ENCODE measurements at places on chromosomes 13 and 19. TPM values are rescaled to one million over a fixed set of nuclear protein-coding genes. Genes with fewer than 3 reads are reported as not detected.
A peak's percentile ranks its signal among the peaks of the same experiment; 100 is the strongest.

- H3K27ac ChIP-seq = no peak overlapping the region
- no peak for DNase-seq
- no peaks in the 10 kb centered on the region for H3K27me3 ChIP-seq
- H3K36me3 ChIP-seq = peaks cover 9% of the 10 kb centered on the region
- H3K4me3 ChIP-seq = peak overlapping the region; percentile 66
Observed at GRCh38 chr13:49998714-49999624, 2.1 kb downstream of the TRIM13 start.

- no peak overlapping the region for H3K4me3 ChIP-seq
- peaks cover 11% of the 10 kb centered on the region for H3K27me3 ChIP-seq
- no peaks in the 10 kb centered on the region for H3K4me1 ChIP-seq
- no peaks in the 10 kb centered on the region for H3K36me3 ChIP-seq
Observed at GRCh38 chr13:51997186-51997585, 14.1 kb downstream of the ATP7B start.

- H3K4me1 ChIP-seq = peaks cover 8% of the 10 kb centered on the region
- no peak within 1 kb of the TSS for H3K27ac ChIP-seq
- no peaks in the 10 kb centered on the region for H3K36me3 ChIP-seq
- no peak for DNase-seq
- no peaks in the 10 kb centered on the region for H3K27me3 ChIP-seq
Observed at GRCh38 chr19:43465468-43466120, at the start of gene LYPD3. Gene LYPD3, minus strand, starts transcription at chr19:43465608. Its CDS starts 37 bp downstream, at chr19:43465571.

ZNF888 gene
- 2.8 TPM for total RNA-seq

DNA sequence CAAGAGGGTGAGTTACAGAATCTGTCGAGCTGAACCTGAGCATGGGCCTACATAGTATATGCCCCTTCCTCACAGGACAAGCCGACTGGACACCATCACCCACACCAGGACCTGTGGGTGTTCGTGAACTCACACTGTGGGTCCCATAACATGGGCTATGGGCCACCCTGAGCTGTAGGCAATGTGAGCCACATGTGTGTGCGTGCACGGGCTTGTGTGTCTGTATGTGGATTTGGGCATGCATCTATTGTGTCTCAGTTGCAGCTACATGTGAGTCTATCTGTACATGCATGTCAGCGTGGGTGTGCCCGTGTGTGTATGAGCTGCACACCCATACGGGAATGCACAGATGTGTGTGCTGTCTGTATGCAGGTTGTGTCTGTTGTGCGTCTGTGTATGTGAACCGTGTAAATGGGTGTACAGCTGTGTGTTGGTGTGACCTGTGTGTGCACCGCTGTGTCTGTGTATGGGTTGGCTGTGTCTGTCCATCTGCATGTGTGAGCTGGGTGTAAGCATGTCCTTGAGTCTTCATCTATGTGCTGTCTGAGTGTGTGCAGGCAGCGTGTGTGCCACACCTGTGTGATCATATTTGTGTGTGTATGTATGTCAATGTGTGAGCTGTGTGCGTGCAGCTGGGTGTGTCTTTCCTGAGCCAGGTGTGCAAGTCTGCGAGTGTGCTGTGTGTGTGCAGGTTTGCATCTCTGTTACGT lies 1.7 kb downstream of the NOTCH3 start:
- DNase-seq = no peak
- H3K27me3 ChIP-seq = peaks cover 2% of the 10 kb centered on the region
- H3K36me3 ChIP-seq = no peaks in the 10 kb centered on the region
- H3K27ac ChIP-seq = no peak overlapping the region

- H3K27ac ChIP-seq = no peak overlapping the region
- no peaks in the 10 kb centered on the region for H3K27me3 ChIP-seq
- no peaks in the 10 kb centered on the region for H3K4me1 ChIP-seq
Observed at GRCh38 chr13:63304497-63304896, 1888.8 kb upstream of the PCDH20 start.

GRCh38 chr19:37594982-37595382 lies 306 bp downstream of the ZNF540 start:
- no peaks in the 10 kb centered on the region for H3K27me3 ChIP-seq
- 0 out of 2 replicates have a peak, but pooled peaks cover 3% of the 10 kb centered on the region for H3K4me1 ChIP-seq
- DNase-seq = peak; percentile 16
- no peak overlapping the region for H3K27ac ChIP-seq
- H3K4me3 ChIP-seq = peak overlapping the region; percentile 72
- no peaks in the 10 kb centered on the region for H3K36me3 ChIP-seq

DNA sequence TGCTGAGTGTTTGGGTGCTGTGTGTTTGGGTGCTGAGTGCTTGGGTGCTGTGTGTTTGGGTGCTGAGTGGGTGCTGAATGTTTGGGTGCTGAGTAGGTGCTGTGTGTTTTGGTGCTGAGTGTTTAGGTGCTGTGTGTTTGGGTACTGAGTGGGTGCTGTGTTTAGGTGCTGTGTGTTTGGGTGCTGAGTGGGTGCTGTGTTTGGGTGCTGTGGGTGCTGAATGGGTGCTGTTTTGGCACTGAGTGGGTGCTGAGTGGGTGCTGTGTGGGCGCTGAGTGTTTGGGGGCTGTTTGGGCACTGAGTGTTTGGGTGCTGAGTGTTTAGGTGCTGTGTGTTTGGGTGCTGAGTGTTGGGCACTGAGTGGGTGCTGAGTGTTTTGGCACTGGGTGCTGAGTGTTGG lies 48.5 kb upstream of the F7 start:
- H3K4me3 ChIP-seq = no peak overlapping the region
- H3K27ac ChIP-seq = no peak overlapping the region
- H3K27me3 ChIP-seq = no peaks in the 10 kb centered on the region

GRCh38 chr13:86737334-86737932 lies 933.7 kb upstream of the SLITRK5 start:
- H3K27me3 ChIP-seq = no peaks in the 10 kb centered on the region
- no peak overlapping the region for H3K27ac ChIP-seq
- H3K4me1 ChIP-seq = no peaks in the 10 kb centered on the region
- no peak overlapping the region for H3K4me3 ChIP-seq
- H3K36me3 ChIP-seq = no peaks in the 10 kb centered on the region

LENG8 gene
- total RNA-seq = 145 TPM

DNA sequence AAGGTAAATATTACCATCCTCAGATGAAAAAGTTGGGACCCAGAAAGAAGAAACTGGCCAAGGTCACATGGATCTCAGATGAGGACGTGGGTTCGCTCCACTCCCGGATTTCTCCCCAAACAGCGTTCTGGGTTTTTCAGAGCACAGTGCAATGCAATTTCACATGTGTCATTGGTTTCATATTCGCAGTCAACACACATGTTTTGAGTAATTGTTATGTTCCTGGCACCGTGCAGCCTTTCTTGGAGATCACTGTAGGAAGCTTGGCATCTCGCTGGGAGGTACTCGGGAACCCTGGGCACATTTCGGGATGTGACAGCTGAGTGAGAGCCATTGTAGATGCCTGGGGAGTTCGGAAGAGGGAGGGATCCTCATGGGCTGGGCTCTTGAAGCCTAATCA lies 26.2 kb upstream of the CEBPG start:
- no peak overlapping the region for H3K4me3 ChIP-seq
- DNase-seq = no peak
- H3K36me3 ChIP-seq = no peaks in the 10 kb centered on the region
- no peaks in the 10 kb centered on the region for H3K4me1 ChIP-seq
- H3K27me3 ChIP-seq = no peaks in the 10 kb centered on the region

DNA sequence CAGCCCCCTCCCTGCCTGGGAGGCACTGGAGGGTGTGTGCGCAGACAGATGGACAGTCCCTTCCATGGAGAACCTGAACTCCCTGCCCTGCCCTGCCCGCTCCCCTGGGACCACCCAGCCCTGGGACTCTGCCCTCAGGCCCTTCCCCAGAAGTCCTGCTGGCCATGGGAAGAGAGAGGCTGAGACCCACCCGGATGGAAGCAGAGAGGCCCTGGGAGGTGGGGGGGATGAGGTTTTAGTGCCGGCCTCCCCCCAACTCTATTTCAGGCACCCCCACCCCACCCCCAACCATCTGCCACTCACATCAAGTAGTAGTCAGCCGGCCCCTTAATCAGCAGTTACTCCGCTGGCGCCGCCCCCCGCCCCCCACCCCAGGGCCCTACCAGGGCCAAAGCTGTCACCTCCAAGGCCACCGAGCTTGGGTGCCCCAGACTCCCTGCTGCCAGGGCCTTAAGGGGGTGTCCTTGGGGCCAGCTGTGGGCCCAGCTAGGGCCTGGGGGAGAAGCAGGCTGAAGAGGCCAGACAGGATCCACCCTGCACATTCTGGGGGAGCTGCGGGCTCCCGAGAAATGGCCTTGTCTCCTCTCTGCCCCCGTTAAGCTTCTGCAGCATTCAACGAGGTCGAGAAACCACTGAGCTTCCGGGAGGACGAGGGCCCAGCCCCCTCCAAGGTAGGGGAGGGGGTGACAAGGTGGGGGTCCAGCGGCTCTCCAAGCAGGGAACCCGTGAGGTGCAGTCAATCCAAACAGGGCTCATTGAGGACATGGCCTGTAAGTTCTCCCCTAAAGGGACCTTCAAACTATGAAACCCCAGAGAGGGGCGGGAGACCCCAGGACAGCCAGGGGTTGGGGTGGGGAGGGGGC lies 17.4 kb downstream of the NMRK2 start:
- DNase-seq = no peak
- H3K27me3 ChIP-seq = no peaks in the 10 kb centered on the region
- H3K4me3 ChIP-seq = no peak overlapping the region
- H3K27ac ChIP-seq = no peak overlapping the region
- no peaks in the 10 kb centered on the region for H3K4me1 ChIP-seq

CALR3 gene
- not detected for total RNA-seq

- H3K36me3 ChIP-seq = no peaks in the 10 kb centered on the region
- no peak overlapping the region for H3K27ac ChIP-seq
- no peaks in the 10 kb centered on the region for H3K4me1 ChIP-seq
- H3K27me3 ChIP-seq = peaks cover 2% of the 10 kb centered on the region
- no peak overlapping the region for H3K4me3 ChIP-seq
- no peak for DNase-seq
Observed at GRCh38 chr19:43444531-43445287, 20.7 kb downstream of the LYPD3 start.

- no peak overlapping the region for H3K4me3 ChIP-seq
- H3K4me1 ChIP-seq = no peaks in the 10 kb centered on the region
- H3K27me3 ChIP-seq = no peaks in the 10 kb centered on the region
- no peak overlapping the region for H3K27ac ChIP-seq
Observed at GRCh38 chr19:46674416-46675178, 13.6 kb upstream of the DACT3 start.

TUBGCP3 gene
- total RNA-seq = 34.0 TPM

- H3K36me3 ChIP-seq = no peaks in the 10 kb centered on the region
- H3K4me1 ChIP-seq = peaks cover 6% of the 10 kb centered on the region
- H3K27me3 ChIP-seq = no peaks in the 10 kb centered on the region
- DNase-seq = no peak
Observed at GRCh38 chr19:45895519-45895972, 6.9 kb downstream of the MYPOP start.

GRCh38 chr19:53982611-53983010 lies 8.8 kb upstream of the CACNG6 start:
- no peaks in the 10 kb centered on the region for H3K27me3 ChIP-seq
- no peaks in the 10 kb centered on the region for H3K36me3 ChIP-seq
- H3K4me3 ChIP-seq = no peak overlapping the region
- no peaks in the 10 kb centered on the region for H3K4me1 ChIP-seq
- DNase-seq = no peak

- no peaks in the 10 kb centered on the region for H3K27me3 ChIP-seq
- H3K4me3 ChIP-seq = no peak overlapping the region
- no peaks in the 10 kb centered on the region for H3K36me3 ChIP-seq
- no peak for DNase-seq
- H3K27ac ChIP-seq = no peak overlapping the region
Observed at GRCh38 chr13:102774591-102775520, 1.3 kb upstream of the TEX30 start.

- no peaks in the 10 kb centered on the region for H3K36me3 ChIP-seq
- no peaks in the 10 kb centered on the region for H3K27me3 ChIP-seq
- H3K4me1 ChIP-seq = no peaks in the 10 kb centered on the region
Observed at GRCh38 chr13:106118996-106119395, 416.5 kb downstream of the EFNB2 start.

HTR2A gene
- not detected for total RNA-seq

ZNF878 gene
- total RNA-seq = 0.74 TPM

- no peak for DNase-seq
- no peaks in the 10 kb centered on the region for H3K4me1 ChIP-seq
- no peak overlapping the region for H3K27ac ChIP-seq
- no peaks in the 10 kb centered on the region for H3K27me3 ChIP-seq
- H3K36me3 ChIP-seq = no peaks in the 10 kb centered on the region
Observed at GRCh38 chr19:43425567-43426392, 11.1 kb downstream of the TEX101 start.

SH2D3A gene
- 20.6 TPM for total RNA-seq

DNA sequence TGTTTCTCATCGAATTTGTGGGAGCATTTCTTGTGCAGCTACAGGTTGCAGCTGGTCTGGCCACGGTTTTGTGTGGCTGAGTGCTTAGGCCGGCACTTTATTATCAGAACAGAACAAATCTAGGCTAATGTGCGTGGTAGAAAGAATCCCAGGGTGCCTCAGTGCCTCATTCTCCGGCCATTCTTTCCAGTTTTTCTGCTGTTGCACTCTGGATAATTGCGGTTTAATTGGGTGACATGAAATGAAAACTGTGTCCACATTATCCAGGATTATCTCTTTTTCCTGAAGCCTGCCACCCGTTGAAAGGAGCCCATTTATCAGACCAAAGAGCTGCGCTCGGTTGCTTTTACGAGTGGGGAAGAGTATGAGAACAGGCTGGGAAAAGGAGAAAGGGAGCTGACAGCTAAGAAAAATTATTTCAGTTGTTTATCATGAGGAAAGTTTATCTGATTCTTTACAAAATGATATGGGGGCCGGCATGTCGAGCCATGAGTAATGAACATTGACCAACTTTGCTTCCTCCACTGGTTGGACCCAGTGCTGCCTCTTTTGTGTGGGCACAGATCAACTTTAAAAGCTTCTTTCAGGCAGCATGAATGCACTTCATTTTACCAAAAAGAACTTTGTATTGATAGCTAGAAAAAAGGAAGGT lies 117.0 kb upstream of the SOX21 start:
- H3K4me1 ChIP-seq = no peaks in the 10 kb centered on the region
- H3K36me3 ChIP-seq = no peaks in the 10 kb centered on the region
- no peak overlapping the region for H3K4me3 ChIP-seq
- no peaks in the 10 kb centered on the region for H3K27me3 ChIP-seq

- no peaks in the 10 kb centered on the region for H3K36me3 ChIP-seq
- peak overlapping the region; percentile 57 for H3K27ac ChIP-seq
- peak; percentile 69 for DNase-seq
- peaks cover 4% of the 10 kb centered on the region for H3K4me1 ChIP-seq
Observed at GRCh38 chr19:34990578-34991192, 9.4 kb upstream of the GRAMD1A start.

GRCh38 chr19:2476451-2477140 lies 669 bp downstream of the GADD45B start:
- H3K27ac ChIP-seq = peak overlapping the region; percentile 95
- peak overlapping the region; percentile 100 for H3K4me3 ChIP-seq
- H3K27me3 ChIP-seq = no peaks in the 10 kb centered on the region
- no peak for DNase-seq
- H3K36me3 ChIP-seq = peaks cover 2% of the 10 kb centered on the region

DNA sequence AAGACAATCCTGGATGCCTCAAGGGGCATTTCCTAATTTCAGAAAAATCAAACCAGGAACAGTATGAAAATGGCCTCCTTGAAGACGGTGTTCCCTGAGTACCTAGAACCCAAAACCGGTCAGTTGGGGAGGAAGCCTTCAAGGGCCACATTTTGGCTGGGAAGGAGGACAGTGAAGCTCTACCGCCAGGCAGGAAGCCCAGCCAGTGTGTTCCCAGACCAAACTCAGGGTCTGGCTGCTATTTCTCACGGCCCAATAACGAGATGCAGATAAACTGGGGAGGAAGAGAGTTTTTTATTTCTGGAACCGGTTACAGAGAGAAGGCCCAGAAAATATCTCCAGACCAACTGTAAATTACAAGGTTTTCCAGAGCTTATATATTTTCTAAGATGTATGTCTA lies 24.3 kb upstream of the CEACAM21 start:
- H3K4me3 ChIP-seq = peak overlapping the region; percentile 83
- H3K4me1 ChIP-seq = peaks cover 27% of the 10 kb centered on the region
- H3K27ac ChIP-seq = peak overlapping the region; percentile 96
- H3K36me3 ChIP-seq = no peaks in the 10 kb centered on the region

GRCh38 chr13:98459721-98460370 lies 117.1 kb downstream of the STK24 start:
- H3K4me1 ChIP-seq = no peaks in the 10 kb centered on the region
- peaks cover 28% of the 10 kb centered on the region for H3K36me3 ChIP-seq
- no peak overlapping the region for H3K4me3 ChIP-seq
- no peaks in the 10 kb centered on the region for H3K27me3 ChIP-seq
- DNase-seq = no peak

All from GM12878 (cell line).